Body of pancreas (tissue), 4 donors: ENCODE measurements at places on chromosomes 5 and 9. TPM values are rescaled to one million over a fixed set of nuclear protein-coding genes. Genes with fewer than 3 reads are reported as not detected.

DNA sequence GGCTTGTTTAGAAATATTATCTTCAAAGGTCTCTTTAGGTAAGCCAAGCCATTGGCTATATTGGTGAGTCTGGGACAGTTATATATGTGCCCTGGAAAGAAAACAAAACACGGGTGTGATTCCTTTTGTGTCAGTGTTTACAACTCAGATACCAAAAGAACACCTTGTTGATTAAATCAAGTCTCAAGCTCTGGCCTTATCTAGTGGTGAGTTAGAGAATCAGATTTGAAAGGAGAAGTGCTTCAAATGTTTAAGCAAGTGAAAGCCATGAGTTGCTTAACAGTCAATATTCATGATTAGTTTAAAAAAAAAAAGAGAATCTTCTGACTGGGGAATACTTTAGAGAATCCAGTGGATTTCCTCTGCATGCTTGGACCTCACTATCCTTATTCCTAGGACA lies 68.3 kb downstream of the IQGAP2 start:
- DNase-seq: no peak
- no peaks in the 10 kb centered on the region for H3K27me3 ChIP-seq
- H3K36me3 ChIP-seq: no peaks in the 10 kb centered on the region
- peaks cover 42% of the 10 kb centered on the region for H3K4me1 ChIP-seq

DNA sequence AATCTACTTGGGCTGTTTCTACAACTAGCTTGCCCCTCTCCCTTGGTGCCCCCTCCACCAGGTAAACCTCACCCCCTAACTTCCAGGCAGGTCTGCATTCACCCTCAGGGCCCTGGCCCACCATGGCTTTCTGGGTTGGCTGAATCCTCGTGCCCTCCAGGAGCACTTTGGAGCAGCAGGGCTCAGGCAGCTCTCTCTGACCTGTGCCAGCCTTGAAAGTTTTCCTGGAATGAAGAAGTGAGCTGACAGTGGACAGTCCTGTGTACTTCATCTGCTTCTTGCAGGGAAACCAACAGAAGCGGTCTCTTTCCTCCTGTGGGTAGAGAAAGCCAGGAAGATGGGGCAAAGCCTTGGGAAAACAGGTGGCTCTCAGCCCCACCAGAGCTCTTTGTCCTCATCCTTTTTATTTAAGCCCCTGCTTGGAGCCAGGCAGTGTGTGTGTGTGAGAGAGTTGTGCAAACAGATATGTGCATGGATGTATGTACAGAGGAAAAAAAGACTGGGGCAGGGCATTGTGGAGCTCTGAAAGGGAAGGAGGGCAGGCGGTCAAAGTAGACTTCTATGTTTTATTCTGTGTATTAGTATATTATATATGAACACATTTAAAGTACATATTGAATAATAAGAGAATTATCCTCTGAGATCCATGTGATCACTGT lies 62.3 kb upstream of the SPRY4 start:
- H3K4me3 ChIP-seq: no peak overlapping the region
- no peak for DNase-seq
- no peaks in the 10 kb centered on the region for H3K27me3 ChIP-seq

DNA sequence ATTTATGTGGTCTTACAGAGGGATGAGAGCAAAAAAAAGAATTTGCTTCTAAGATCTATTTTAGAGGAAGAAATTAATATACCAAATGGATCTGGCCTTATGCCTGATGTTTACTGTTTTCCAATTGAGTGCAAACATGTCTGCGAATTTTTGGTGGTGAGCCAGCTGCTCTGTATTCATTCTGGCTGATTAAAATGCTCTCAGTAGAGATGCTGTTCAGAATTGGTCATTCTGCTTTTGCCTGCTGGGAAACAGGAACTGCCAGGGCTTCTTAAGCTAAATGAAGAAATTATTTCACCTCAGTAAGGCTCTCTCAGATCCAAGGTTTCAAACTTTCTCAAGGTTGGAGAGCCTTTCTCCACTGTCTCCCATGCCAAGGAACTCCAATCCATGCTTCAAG lies 132.0 kb upstream of the SV2C start:
- H3K27me3 ChIP-seq: no peaks in the 10 kb centered on the region
- H3K4me1 ChIP-seq: no peaks in the 10 kb centered on the region
- no peak overlapping the region for H3K4me3 ChIP-seq

SHISAL2B gene
- total RNA-seq: 0.99 TPM

KIF4B gene
- total RNA-seq: 0.26 TPM

- no peak overlapping the region for H3K4me3 ChIP-seq
- no peaks in the 10 kb centered on the region for H3K27me3 ChIP-seq
- no peak for DNase-seq
- H3K36me3 ChIP-seq: no peaks in the 10 kb centered on the region
Measured at GRCh38 chr9:125911861-125912644, 164.9 kb downstream of the PBX3 start.

DNA sequence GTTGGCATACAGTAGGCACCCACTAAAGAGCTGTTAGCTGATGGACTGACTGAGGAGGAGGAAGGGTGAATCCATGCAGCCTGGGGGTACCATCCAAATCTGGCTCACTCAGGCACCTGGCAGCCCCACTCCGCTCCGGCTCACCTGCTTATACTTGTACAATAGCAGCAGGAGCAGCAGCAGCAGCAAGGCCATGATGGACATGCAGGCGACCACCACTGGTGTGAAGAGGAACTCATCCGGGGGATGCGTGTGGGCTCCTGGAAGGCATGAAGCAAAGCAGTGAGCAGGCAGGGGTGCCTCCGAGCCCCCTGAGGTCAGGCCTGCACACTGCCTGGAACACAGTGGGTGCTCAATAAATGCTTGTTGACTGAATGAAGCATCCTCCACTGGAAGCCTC lies 18.3 kb downstream of the CSF1R start:
- no peak overlapping the region for H3K4me3 ChIP-seq
- no peaks in the 10 kb centered on the region for H3K27me3 ChIP-seq
- no peaks in the 10 kb centered on the region for H3K36me3 ChIP-seq
- no peaks in the 10 kb centered on the region for H3K4me1 ChIP-seq

GRCh38 chr5:113202287-113202686 lies 225.7 kb downstream of the DCP2 start:
- H3K27ac ChIP-seq: no peak overlapping the region
- no peak overlapping the region for H3K4me3 ChIP-seq
- H3K27me3 ChIP-seq: no peaks in the 10 kb centered on the region
- no peaks in the 10 kb centered on the region for H3K36me3 ChIP-seq
- DNase-seq: no peak

- H3K36me3 ChIP-seq: no peaks in the 10 kb centered on the region
- DNase-seq: peak; percentile 72
- H3K27ac ChIP-seq: peak overlapping the region; percentile 88
- H3K4me3 ChIP-seq: no peak overlapping the region
- H3K27me3 ChIP-seq: no peaks in the 10 kb centered on the region
- H3K4me1 ChIP-seq: peaks cover 96% of the 10 kb centered on the region
Measured at GRCh38 chr5:10702040-10702629, 58.9 kb downstream of the DAP start.

- no peak overlapping the region for H3K27ac ChIP-seq
- no peaks in the 10 kb centered on the region for H3K36me3 ChIP-seq
- H3K4me3 ChIP-seq: no peak overlapping the region
Measured at GRCh38 chr5:54363669-54364068, 53.3 kb upstream of the ARL15 start.

GRCh38 chr5:72407541-72407940 lies 87.4 kb downstream of the PTCD2 start:
- no peaks in the 10 kb centered on the region for H3K36me3 ChIP-seq
- H3K27me3 ChIP-seq: no peaks in the 10 kb centered on the region
- H3K4me3 ChIP-seq: no peak overlapping the region
- no peak for DNase-seq

CDO1 gene
- 92.3 TPM for total RNA-seq

HAND1 gene
- total RNA-seq: not detected

BHMT2 gene
- 1.6 TPM for total RNA-seq

DNA sequence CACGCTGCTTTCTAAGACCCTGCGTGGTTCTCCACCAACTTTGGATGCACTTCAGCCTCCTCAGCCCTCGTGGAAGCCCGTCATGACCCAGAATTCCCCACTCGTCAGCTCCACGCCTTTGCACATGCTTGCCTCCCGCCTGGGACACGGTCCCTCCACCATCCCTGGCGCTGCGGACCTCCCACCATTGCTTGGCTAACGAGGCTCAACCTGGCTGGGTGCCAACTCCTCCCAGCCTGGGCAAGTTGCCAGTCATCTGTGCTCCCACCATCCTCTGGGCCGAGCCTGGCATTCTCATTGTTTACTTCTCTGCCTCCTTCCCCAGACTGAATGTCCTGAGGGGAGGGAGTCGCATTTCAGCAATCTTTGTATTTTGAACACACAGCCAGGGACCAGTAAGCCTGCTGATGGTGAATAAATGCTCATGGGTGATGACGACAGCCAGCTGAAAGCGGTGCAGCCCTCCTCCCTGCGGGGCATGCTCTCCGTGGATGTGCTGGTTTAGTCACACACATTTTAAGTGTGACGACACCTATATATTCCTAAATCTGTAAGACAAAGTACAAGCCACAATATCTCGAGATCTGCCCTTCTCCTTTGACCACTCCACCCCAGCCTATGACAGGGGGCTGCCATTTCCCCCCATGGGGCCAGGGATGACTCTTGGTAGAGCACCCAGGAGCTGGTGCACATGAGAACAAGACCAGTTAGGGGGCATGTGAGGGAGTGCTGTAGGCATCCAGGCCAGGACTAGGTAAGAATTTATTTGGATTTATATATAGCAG lies 37.6 kb downstream of the ANKRD33B start:
- H3K4me3 ChIP-seq: no peak overlapping the region
- H3K27ac ChIP-seq: no peak overlapping the region
- H3K4me1 ChIP-seq: peaks cover 14% of the 10 kb centered on the region
- no peaks in the 10 kb centered on the region for H3K36me3 ChIP-seq

C6 gene
- total RNA-seq: 50.8 TPM

DNA sequence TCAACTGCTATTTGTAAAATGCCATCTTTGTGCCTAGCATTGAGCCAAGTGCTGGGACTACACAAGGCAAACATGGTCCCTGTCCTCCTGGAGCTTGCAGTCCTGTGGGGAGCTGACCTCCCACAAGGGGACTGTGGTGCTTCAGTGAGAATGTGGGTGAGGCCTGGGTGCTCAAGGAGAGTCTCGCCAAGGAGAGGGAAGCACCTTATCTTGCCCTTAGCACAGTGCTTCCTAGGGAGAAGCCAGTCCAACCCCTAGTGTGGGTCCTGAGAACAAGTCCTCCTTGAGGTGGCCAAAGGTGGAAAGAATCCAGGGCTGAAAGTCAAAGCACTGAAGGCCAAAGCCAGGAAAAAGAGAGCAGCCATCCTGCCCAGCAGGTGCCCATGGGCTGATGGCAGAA lies 31.1 kb upstream of the MVB12B start:
- no peak overlapping the region for H3K27ac ChIP-seq
- H3K4me1 ChIP-seq: no peaks in the 10 kb centered on the region
- no peaks in the 10 kb centered on the region for H3K27me3 ChIP-seq
- H3K36me3 ChIP-seq: no peaks in the 10 kb centered on the region
- no peak overlapping the region for H3K4me3 ChIP-seq

DNA sequence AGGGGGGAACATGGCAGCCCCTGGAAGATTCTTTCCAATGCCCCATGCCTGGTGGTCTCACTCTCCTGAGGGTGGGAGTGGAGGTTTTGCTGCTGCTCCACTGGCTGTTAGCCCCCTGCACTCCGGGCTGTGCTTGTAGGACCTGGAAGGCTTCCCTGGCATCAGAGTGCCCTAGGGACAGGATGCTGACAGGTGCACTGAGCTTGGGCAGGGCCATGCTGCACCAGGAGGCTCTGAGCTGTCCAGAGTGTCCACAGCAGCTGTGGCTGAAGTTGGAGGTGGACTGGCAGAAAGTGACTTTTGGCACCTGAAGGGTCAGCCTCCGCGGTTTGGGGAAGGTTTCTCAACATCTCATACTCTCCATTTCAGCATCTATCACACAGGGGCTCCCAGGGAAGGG lies 249.1 kb downstream of the GADD45G start:
- no peaks in the 10 kb centered on the region for H3K27me3 ChIP-seq
- no peak for DNase-seq
- no peaks in the 10 kb centered on the region for H3K4me1 ChIP-seq
- no peak overlapping the region for H3K4me3 ChIP-seq
- no peaks in the 10 kb centered on the region for H3K36me3 ChIP-seq

BRD3OS gene
- 7.3 TPM for total RNA-seq

DNA sequence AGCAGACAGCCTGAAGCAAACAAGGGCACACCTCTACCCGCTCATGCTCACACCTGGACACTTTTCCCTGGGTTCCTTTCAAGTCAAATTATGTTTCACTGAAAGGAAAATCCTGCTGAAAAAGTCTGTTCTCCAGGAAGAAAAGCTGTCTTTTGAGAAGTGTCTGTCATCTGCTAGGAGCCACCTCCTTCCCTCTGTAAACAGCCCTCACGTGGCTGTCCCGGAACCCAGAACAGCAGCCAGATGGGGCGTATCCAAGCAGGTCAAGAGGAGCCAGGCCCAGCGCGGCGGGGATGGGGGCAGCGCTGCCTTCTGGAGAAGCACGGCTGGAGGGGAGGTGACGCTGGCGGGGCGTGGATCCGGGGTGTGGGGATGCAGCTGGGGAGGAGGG lies at the start of gene PNPLA7:
Gene PNPLA7 (minus strand): TSS at position 172 of the 391 bp plus-strand sequence. CDS start 205 bp downstream, outside the sequence.
- no peaks in the 10 kb centered on the region for H3K36me3 ChIP-seq
- peak within 1 kb of the TSS; percentile 57 for H3K4me3 ChIP-seq
- peak within 1 kb of the TSS; percentile 71 for H3K27ac ChIP-seq

DNA sequence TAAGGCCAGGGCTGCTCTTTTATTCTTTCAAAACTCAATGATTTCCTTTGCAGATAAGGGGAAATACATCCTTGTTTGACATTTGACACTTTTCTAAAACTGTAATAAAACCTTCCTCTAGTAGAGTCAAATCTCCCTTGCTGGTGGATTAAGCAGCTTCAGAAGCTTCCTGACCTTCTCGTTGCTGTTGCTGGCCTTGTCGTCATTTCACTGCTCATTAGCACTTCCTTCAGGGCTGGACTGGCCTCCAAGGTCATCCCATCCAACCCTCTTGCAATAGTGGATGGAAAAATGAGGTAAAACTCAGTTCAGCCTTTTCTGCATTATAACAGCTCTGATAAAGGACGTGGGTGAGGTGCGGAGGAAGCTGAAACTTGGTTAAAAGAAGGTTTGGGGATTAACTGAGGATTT lies 1.1 kb upstream of the ADAMTSL1 start:
- H3K4me1 ChIP-seq: peaks cover 14% of the 10 kb centered on the region
- no peak overlapping the region for H3K27ac ChIP-seq
- no peaks in the 10 kb centered on the region for H3K27me3 ChIP-seq
- no peaks in the 10 kb centered on the region for H3K36me3 ChIP-seq
- no peak for DNase-seq

GRCh38 chr5:65078331-65078730 lies 309.6 kb downstream of the CWC27 start:
- H3K4me3 ChIP-seq: no peak overlapping the region
- H3K36me3 ChIP-seq: no peaks in the 10 kb centered on the region
- H3K27me3 ChIP-seq: no peaks in the 10 kb centered on the region
- H3K4me1 ChIP-seq: no peaks in the 10 kb centered on the region
- DNase-seq: no peak
- no peak overlapping the region for H3K27ac ChIP-seq

- no peaks in the 10 kb centered on the region for H3K36me3 ChIP-seq
- DNase-seq: no peak
- H3K27me3 ChIP-seq: no peaks in the 10 kb centered on the region
- H3K27ac ChIP-seq: no peak overlapping the region
- no peak overlapping the region for H3K4me3 ChIP-seq
Measured at GRCh38 chr9:21958833-21959232, 35.4 kb downstream of the CDKN2A start.

GRCh38 chr9:94082553-94082952 lies 1.7 kb upstream of the PTPDC1 start:
- no peaks in the 10 kb centered on the region for H3K36me3 ChIP-seq
- DNase-seq: no peak
- no peak overlapping the region for H3K27ac ChIP-seq

GRCh38 chr5:92455011-92455410 lies 1071.9 kb upstream of the ARRDC3 start:
- H3K27ac ChIP-seq: no peak overlapping the region
- no peaks in the 10 kb centered on the region for H3K36me3 ChIP-seq
- DNase-seq: no peak
- H3K27me3 ChIP-seq: no peaks in the 10 kb centered on the region
- no peaks in the 10 kb centered on the region for H3K4me1 ChIP-seq
- no peak overlapping the region for H3K4me3 ChIP-seq
